ENCODE measurements at places on chromosomes 1 and 21.

- DNase-seq = no peak
Observed at GRCh38 chr1:181119093-181119989, 30.8 kb downstream of the IER5 start.

- no peak for DNase-seq
Observed at GRCh38 chr1:160855181-160855981, 7.3 kb downstream of the CD244 start.

DNA sequence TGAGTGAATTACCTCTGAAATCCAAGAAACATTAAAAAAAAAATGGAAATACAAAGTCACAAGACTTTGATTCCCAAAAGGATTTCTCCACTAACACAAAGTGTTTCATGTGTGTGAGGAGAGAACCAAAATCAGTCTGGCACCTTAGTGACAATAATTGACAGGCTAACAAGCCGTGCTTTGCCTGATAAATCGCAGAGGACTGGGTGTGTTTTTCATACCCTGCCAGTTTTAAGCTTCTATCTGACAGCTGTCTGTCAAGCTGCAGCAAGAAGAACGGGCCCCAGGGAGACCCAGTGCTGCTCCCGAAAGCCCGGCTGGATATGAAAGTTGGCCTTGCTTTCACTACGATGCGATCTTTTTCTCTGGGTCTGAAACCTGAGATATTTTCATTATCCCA is 101.6 kb upstream of the KCNK2 start:
- DNase-seq = no peak

DNA sequence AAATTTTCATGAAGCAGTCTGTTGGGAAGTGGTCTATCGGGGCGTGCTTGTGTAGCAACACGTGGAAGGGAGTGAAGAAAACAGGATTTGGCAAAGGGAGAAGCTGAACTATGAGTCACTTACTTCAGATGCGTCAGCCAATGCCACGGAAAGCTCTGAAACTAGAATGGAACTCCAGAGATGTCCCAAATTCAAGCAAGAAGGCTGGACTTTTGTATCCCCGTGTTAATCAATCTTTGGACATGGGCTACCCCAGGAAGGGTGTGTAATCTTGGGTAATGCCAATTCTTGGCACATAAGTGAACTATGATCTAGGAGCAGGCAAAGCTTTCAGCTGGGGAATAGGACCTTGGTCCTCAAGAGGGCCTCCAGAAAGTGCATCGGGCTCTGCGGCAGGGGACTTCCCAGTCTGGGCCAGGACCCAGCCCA is 102.6 kb downstream of the ADSS2 start:
- no peak for DNase-seq

- no peak for DNase-seq
Observed at GRCh38 chr1:15702722-15703550, 18.8 kb downstream of the PLEKHM2 start.

- no peak for DNase-seq
Observed at GRCh38 chr1:59543211-59543668, 246.3 kb downstream of the FGGY start.
